ENCODE measurements at places on chromosomes 3 and 15.

DNA sequence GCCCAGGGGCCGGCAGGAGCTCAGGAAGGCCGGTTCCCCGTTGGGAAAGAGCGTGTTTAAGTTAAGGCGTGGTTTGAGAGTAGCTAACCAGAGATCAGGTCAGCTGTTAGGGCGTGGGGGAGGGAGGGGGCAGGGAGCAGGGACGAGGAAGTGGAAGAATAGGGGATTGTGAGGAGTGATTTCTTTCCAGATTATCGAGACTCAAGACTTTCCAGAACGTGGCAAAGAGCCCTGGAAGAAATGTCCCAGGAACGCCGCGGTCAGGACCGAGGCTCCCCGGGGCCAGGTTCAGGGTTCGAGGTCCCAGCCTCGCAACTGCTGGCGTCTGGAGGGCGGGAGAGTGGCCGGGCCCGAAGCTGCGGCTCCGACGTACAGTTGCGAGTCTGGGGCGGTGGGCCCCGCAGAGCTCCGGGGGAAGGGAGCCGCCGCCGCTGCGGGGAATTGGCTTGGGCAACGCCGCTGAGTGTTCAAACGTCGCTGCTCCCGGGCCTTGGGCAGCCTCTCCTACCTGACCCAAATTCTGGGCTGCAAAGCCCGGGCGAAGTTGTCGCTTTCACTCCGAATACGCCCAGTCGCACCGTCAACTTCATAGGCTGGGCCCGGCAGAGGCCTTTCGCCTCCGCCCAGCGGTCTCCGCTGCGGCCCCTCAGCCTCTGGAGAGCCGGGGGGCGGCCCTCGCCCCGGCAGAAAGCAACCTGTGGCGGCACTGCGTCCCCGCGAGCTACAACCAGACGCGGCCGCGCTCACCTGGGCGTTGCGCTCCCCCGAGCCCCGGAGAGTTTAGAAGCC lies 9.5 kb downstream of the ISL2 start:
- DNase-seq, result no peak

GRCh38 chr3:113769551-113769950 lies 22.7 kb downstream of the ATP6V1A start:
- peak; percentile 29 for DNase-seq

DNA sequence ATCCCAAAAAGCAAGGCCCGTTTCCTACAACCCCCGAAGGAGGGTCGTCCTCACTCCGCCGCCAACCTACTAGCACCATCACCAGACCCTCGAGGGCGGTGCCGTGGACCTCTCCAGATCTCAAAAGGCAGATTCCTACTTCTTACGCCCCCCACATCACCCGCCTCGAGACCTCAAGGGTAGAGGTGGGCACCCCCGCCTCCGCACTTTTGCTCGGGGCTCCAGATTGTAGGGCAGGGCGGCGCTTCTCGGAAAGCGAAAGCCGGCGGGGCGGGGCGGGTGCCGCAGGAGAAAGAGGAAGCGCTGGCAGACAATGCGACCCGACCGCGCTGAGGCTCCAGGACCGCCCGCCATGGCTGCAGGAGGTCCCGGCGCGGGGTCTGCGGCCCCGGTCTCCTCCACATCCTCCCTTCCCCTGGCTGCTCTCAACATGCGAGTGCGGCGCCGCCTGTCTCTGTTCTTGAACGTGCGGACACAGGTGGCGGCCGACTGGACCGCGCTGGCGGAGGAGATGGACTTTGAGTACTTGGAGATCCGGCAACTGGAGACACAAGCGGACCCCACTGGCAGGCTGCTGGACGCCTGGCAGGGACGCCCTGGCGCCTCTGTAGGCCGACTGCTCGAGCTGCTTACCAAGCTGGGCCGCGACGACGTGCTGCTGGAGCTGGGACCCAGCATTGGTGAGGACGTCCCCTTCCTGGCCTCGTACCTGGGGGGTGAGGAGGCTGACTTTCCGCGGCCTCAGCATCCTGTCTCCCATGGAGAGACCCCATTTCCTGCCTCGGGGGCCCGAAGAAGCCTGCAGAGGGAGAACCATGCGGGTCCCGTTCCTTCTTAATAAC lies at the start of gene MYD88:
Gene MYD88 (plus strand): TSS at position 313 of the 842 bp plus-strand sequence. CDS start 40 bp downstream, at position 353.
- peak; percentile 28 for DNase-seq

GRCh38 chr3:128992926-128993460 lies 883 bp downstream of the CFAP92 start:
- no peak for DNase-seq

DNA sequence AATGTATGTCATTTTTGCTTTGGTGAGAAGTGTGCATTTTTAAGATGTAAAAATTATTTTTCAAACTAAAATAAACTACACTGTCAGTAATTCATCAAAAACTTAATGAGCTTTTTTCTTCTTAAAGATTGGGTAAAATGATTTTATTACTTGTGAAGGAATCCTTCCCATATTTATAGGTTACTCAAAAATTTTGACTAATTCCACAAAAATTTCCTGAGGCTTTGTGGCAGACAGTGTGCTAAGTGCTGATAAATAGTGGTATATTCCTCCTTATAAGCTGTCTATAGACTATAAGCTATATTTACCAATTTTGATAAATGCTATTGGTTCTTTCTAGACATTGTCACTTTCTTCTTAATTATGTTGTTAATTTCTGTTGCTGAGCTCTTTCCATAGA lies 284.5 kb upstream of the SEMA6D start:
- DNase-seq, result no peak
